B cell (primary cell): ENCODE measurements at places on chromosomes 5 and 9. TPM values are rescaled to one million over a fixed set of nuclear protein-coding genes. Genes with fewer than 3 reads are reported as not detected.

SPATA31C1 gene
- total RNA-seq = not detected in 2 replicates

TAS2R1 gene
- not detected in 2 replicates for total RNA-seq

RANBP17 gene
- total RNA-seq = not detected in 2 replicates

LOX gene
- total RNA-seq = not detected in 2 replicates

HRCT1 gene
- not detected in 2 replicates for total RNA-seq

SNCAIP gene
- total RNA-seq = not detected in 2 replicates

TTC1 gene
- 37.5 and 40.4 TPM in 2 replicates for total RNA-seq

DMRT3 gene
- total RNA-seq = not detected in 2 replicates

GFPT2 gene
- 1.6 and 2.8 TPM in 2 replicates for total RNA-seq

F2RL2 gene
- not detected in 2 replicates for total RNA-seq

PCDHA13 gene
- total RNA-seq = not detected in 2 replicates

TXNDC8 gene
- not detected in 2 replicates for total RNA-seq

SYK gene
- 242 and 251 TPM in 2 replicates for total RNA-seq

PDLIM7 gene
- total RNA-seq = 24.2 and 25.8 TPM in 2 replicates

IQGAP2 gene
- total RNA-seq = 12.3 and 15.0 TPM in 2 replicates

GABBR2 gene
- total RNA-seq = not detected in 2 replicates

IER5L gene
- total RNA-seq = 12.9 and 13.2 TPM in 2 replicates

SPINK1 gene
- total RNA-seq = not detected in 2 replicates
